ENCODE measurements at places on chromosomes 3 and 15.

GRCh38 chr15:90002428-90002844 is 1.3 kb downstream of the ZNF710 start:
- peak; percentile 74 for DNase-seq

DNA sequence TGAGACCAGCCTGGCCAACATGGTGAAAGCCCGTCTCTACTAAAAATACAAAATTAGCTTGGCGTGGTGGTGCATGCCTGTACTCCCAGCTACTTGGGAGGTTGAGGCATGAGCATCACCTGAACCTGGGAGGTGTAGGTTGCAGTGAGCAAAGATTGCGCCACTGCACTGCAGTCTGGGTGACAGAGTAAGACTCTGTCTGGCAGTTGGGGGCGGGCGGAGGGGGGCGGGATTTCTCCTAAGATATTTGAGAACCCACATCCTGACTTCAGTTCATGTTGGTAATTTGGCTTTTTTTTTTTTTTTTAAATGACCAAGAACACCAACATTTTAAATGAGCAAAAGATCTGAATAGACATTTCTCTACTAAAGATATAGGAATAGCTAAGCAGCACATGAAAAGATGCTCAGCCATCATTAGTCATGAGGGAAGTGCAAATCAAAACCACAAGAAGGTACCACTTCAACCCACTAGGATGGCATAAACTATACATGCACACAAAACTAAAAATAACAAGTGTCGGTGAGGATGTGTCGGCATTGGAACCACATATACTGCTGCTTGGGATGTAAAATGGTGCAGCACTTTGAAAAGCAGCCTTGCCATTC is 75.6 kb upstream of the LMOD3 start:
- no peak for DNase-seq

DNA sequence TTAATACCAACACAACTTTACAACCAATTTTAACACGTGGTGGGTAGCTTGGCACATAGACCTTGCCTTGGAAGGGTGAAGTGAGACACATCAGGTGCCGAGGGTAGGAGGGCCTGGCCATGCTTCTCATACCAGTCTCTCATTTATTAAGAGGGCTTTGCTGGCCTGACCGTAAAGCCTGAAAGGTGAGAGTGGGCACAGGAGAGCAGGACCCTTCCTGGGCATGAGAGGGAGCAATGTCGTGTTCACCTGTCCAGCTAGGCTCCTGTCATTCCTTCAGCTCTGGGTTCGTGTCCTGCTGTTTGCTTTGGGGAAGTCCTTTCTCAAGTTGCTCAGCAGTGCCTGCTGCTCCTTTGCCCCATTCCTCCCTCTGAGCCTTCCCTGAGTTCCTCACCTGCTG is 294.4 kb downstream of the EPHB1 start:
- DNase-seq, result no peak

DNA sequence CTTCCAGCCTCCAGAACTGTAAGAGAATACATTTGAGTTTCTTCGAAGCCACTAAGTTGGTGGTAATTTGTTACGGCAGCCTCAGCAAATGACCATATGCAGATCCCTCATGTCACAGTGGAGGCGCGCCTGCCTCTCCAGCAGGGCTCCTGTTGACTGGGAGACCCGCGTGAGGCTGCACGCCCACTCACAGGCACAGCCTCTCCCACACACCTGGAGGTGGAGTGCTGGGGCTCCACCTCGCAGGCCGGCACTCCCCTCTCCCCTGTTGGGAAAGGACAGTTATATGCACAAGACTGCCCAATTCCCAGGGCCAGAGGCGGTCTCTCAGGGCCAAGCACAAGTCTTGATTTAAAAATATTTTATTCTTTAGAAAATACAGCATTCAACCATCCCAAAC is 2.8 kb upstream of the TLR9 start:
- no peak for DNase-seq

DNA sequence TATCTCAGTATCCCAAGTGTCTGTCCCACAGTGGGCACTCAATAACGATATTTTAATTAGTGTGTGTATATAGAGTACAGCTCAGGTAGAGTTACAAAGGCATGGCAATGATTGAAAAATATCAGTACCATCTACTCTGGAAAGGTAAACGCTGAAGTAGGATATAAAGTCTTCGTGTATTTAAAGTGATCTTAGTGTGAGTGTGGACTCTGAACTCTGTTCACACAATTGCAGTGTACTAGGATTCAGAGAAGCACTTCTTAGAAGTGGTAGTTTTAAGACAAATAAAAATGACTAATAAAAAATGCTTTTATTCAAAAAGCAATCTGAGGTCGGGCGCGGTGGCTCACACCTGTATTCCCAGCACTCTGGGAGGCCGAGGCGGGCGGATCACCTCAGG is 62.9 kb upstream of the RAP2B start:
- no peak for DNase-seq

GRCh38 chr3:177813322-177813721 is 616.0 kb upstream of the TBL1XR1 start:
- no peak for DNase-seq

GRCh38 chr15:48868023-48868422 is 9.9 kb upstream of the EID1 start:
- peak; percentile 45 for DNase-seq

- DNase-seq, result no peak
Measured at GRCh38 chr3:186133980-186134379, 25.1 kb upstream of the ETV5 start.

DNA sequence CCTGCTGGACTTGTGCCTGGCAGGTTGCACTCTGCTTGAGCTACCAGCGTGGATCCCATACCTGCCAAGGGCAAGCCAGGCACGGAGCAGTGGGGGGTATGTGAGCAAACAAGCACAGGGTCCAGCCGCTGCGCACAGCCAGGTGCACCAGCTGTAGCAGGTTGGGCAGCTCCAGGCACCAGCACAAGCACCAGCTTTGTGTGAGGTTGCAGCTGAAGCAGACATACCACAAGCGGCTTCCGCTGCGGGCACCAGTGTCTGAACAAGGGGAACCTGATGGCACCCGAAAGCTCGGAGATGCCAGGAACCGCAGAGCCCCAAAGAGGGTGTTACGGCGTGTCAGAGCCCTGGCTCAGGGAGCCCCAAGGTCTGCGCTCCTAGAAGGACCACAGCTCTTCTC is 472.7 kb upstream of the ARL6 start:
- DNase-seq, result no peak

DNA sequence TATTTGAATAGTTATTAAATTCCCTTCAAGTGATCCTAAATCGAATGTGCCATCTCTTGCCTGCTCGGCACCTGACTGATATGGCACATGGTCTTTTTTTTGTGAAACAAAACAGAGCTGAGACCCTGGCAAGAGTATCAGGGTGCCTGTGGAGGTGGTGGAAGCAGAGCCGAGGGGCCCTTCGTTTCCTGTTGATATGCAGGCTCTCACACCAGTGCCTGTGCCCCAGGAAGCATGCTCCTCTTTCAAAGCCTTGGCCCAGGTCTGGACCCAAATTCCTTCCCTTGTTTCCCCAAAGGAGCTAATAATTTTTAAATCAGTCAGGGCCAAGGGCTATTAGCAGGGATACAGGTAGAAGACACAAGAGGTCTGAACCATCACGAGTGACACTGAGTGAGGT is 21.5 kb upstream of the MRPS22 start:
- DNase-seq, result no peak

GRCh38 chr3:22441711-22442110 is 690.7 kb upstream of the ZNF385D start:
- DNase-seq, result no peak

DNA sequence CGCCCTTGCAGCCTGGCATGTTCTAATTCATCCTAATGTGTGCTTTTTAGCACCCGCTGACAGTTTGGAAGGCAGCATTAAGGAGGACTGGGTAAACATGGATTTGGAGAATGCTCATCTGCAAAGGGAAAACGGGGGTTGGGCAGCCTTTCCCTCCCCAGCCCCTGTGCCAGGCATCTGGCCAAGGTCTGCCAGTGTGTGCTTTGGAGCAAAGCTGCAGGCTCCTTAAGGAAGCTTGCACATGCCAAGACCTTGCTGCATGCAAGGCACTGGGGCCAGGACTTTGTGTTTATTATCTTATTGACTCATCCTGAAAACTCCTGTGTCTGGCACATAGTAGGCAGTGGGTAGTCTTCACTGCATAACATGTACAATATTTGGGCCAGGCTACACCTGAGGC is 20.1 kb downstream of the FAM3D start:
- DNase-seq, result no peak

GRCh38 chr15:72237853-72238224 is 6.8 kb upstream of the PKM start:
- no peak for DNase-seq

DNA sequence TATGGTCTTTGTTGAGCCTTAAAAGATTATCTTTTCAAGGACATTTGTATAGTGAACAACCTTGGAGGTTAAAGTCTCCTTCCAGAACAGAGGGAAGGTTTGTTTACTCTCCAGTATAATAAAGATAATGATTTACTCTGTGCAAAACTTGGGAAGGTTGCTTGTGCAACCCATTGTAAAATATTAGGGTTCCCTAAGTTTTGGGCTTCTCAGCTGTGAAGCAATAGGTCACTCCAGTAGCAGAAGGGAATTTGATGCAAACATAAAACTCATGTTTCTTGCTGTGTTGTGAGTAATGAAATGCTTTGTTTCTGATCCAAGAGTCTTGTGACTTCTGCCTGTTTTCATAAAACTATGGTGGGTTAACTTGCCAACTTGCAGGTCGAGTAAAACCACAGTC is 177.5 kb downstream of the SUCNR1 start:
- peak; percentile 38 for DNase-seq

DNA sequence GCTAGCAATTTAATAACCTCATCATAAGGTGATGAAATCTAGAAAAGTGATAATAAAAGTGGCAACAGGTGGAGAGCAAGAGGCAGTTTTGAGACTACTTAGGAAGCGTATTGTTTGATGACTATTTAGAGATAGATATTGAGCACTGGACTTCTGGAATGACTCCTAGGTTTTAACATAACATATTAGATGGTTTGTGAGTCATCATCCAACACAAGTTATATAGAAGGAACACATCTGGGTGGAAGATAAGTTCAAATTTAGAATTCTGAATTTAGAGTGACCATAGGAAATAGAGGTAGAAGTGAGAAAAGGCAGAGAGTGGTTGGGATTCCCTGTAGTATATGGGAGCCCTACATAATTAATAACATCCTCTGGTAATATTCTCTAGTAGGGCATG is 282.8 kb upstream of the ALCAM start:
- DNase-seq, result no peak

DNA sequence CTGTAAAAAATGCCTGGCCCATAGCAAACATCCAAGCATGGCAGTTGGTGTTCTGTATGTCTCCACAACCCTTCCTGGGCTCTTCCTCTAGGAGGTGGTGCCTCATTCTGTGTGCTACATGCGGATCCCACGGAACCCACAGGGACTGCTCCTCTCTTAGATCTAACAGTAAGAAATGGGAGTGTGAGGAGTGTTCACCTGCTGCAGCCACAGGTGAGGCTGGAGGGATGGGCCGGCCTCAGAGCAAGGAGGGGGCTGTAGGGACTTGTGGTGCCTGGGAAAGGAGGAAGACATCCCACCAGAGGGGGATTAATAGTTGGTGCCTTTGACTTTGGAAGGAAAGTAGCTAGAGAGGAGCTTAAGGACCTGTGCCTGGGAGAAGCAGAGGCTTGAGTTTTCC is 22.2 kb downstream of the SEMA3G start:
- DNase-seq, result no peak

DNA sequence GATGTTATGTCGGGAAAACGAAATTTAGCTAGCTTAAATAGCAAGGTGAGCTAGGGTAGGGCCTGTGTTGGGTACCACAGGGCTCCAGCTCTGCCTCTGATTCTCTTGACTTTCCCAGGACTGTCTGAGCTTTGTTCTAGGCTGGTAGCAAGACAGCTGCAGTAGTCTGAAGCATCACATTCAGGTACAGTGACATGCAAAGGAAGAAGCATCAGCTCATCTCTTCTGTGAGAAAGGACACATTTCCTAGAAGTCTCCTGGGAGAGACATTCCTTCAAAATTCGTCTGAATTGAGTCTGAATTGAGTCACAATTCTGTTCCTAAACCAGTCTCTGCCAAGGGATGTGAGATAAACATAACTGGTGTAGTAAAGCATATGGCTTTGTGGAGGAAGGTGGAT is 8.5 kb upstream of the UBXN7 start:
- no peak for DNase-seq

- no peak for DNase-seq
Measured at GRCh38 chr15:25824618-25825017, 38.5 kb downstream of the ATP10A start.

DNA sequence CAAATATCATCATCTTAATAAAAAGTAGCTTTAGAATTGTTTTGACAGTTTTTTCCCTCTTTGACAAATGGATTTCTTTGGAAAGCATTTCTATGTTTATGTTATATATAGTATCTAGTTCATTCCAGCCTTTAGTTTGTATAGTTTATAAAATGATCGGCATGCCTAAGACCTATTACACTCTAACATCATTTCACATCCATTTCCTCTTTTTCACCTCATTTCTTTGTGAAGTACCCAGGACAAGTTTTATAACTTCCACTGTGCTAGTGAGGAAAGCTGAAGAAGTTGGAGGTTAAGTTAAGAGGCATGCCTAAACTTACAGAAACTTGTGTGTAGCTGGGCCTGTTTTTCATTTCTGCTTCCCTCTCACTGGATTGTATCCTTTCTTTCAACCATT is 178.4 kb downstream of the TP63 start:
- DNase-seq, result peak; percentile 7

DNA sequence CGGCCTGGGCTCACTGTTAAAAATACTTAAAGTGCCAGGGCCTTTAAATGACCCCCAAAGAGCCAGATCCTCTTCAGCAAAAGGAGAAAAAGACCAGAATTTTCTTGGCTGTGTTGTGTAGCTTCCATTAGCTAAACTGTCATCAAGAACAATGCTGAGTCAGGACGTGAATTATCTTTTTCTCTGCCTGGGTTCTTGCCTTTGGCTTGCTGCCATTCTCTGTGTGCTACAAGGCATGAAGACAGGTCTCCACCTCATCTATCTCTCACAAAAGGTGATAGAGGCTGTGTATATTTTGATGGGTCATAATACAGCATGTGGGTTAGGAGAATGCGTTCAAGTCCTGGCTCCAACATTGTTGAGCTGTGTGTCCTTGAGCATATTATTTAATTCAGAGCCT is 52.4 kb upstream of the SELENOK start:
- DNase-seq, result no peak

DNA sequence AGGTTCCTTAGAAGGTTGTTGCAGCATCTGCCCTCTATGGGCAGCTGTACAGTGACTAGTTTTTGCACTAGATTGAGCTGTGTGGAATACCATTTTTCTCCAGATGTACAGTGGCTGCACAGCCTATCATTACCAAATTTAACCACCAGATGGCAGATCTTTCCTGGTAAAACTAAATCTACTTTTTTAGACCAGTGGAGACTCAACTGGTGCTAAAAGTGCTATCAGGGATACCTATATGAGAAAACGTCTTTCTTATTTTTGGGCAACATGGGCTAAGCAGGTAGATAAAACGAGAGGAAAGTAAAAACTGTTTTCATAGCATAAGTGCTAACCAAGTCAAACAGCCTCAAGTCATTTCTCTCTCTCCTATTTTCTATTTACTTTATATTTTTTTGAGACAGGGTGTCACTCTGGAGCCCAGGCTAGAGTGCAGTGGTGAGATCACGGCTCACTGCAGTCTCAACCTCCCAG is 21.2 kb downstream of the IGSF10 start:
- DNase-seq, result peak; percentile 89

- DNase-seq, result peak; percentile 70
Measured at GRCh38 chr3:50068134-50068533, 20.6 kb upstream of the RBM5 start.
